Umbilical cord (tissue), 2 donors: ENCODE measurements at places on chromosomes 7 and 10. TPM values are rescaled to one million over a fixed set of nuclear protein-coding genes. Genes with fewer than 3 reads are reported as not detected.

The CCL24 gene
- total RNA-seq: not detected

The ATOH7 gene
- not detected for total RNA-seq

The RELN gene
- 1.2 TPM for total RNA-seq

The GOLGA7B gene
- 0.96 TPM for total RNA-seq

The TAS2R41 gene
- 2.6 TPM for total RNA-seq

The EBLN1 gene
- 3.6 TPM for total RNA-seq

The CHAT gene
- total RNA-seq: not detected

The TNS3 gene
- total RNA-seq: 73.9 TPM

The POLR2J3 gene
- 27.0 TPM for total RNA-seq

The CTTNBP2 gene
- 6.3 TPM for total RNA-seq

The OR6B1 gene
- total RNA-seq: 4.3 TPM

DNA sequence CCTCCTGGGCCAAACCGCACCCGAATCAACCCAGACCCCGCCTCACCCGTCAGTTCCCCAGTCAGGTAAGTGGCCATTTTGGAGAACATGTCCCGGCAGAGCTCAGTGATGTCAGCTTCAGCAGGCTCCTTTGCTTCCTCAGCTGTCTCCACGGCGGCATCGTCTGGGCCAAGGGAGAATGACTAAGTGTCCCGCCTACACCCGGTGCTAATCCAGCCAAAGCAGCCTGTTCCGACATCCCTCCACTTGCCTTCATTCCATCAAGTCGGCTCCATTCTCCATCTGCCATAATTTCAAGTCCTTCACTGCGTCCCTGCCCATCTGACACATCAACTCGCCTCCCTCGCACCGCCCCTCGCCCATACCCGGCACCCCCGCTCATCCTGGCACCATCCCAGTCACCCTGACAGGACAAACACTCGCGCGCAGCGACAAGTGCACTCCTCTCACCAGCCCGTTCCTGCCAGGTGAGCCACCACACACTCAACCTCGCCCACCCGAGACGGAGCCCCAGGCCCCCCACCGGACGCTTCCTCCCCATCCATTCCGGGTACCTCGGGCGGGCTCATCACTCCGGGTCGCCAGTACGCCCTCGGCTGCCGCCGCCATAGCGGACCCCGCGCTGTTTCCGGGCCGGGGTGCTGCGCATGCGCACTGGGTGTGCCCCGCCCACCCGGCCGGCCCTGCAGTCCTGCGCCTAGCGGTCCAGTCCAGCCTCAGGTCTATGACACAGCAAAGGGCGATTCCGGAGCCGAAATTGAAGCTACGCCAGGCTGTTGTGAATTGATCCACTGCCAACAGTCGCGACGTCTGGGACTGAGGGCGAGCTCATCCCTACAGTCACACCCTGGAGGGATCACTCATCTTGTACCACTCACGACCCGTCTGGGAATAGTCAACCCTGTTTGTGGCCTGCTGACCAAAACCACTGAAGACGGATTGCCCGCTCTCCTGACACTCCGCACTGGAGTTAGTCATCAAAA is at the start of gene BLOC1S2:
Gene BLOC1S2 (minus strand): TSS at position 630 of the 983 bp plus-strand sequence. CDS start 21 bp downstream, at position 609.
- DNase-seq: peak; percentile 88

DNA sequence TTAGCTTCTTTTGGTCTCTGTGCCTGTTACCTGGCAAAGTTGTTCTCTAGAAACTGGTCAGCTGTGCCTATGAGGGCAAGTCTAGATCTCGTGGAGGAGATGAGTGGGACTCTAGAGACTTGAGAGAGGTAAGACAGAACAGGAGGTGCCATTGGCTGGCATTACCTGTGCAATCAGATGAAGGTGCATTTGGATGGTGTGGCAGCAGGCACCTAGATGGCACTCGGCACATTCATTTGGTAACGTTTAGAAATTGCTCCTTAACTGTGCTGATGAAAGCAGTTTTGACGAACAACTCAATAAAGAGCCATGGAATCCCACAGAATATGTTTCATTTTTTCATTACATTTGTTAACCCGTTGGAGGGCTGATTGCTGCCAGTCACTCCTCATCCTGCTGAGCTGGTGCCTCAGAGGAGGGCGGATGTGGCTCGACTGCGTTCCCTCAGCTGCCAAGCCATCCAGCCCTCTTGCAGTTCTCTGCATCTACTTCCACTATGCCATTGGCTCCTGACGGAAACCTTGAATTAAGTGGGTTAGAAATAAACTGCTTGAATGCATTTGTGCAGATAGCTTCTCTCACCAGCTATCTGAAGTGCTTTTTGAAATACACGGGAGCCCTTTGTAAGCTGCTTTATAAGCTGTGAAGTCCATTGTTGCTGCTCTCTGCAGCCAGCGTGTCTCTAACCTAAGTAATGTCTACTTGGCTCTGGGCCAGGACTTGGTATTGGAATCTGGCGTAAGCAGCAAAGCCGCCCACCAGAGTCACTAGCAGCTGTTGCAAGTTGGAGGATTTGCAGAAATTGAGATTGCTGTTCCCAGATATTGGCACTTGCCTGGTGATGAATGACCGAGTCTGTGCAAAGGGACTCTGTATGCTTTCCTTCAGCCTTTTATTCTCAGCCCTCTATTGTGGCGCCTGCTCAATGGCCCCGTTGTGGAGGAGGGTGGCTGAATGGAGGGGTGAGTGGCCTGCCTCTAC is 87.4 kb downstream of the LRRC4 start:
- peak; percentile 68 for DNase-seq

DNA sequence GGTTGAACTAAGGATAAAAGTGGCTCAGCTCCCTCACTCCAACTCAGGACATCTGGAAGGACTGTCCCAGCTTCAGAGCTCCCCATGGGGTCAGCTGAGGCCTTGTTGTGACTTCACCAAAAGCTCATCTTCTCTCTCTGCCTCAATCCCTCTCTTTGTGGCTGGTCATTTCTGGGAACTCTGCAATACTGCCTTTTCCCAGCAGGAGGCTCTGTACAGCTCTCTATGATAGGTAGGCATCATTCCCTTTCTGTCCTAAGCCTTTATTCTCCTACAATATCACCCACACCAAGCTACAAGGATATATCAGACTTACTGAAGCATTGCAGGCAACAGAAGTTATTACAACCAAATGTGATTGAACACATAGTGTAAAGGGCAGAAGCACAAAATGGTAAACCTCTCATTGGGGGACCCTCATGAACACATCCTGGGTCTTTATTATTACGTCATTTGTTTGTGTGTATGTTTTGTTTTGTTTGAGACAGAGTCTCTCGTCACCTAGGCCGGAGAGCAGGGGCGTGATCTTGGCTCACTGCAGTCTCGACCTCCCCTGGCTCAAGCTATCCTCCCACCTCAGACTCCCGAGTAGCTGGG is 36.7 kb upstream of the PRPS1L1 start:
- no peak for DNase-seq

- DNase-seq: peak; percentile 77
These were observed 1.2 kb upstream of the PFKFB3 start for GRCh38 chr10:6201516-6201975.

DNA sequence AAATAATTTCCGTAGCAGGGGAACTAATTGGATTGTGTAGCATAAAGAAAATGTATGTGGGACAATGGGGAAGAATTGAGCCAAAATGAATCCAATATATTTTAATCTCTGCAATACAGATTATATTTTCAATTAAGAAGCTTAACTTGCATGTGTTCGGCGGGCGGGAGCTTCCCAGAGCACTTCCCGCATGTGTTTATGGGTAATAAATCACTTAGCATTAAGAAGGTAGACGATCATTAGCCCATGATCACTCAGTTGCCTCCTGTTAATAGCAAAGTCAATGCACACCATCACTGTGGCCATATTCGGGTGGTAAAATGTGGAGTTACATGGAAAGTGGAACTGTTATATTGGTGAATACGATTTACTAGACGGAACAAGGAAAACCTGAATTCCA is 122.9 kb upstream of the INSYN2A start:
- DNase-seq: no peak

DNA sequence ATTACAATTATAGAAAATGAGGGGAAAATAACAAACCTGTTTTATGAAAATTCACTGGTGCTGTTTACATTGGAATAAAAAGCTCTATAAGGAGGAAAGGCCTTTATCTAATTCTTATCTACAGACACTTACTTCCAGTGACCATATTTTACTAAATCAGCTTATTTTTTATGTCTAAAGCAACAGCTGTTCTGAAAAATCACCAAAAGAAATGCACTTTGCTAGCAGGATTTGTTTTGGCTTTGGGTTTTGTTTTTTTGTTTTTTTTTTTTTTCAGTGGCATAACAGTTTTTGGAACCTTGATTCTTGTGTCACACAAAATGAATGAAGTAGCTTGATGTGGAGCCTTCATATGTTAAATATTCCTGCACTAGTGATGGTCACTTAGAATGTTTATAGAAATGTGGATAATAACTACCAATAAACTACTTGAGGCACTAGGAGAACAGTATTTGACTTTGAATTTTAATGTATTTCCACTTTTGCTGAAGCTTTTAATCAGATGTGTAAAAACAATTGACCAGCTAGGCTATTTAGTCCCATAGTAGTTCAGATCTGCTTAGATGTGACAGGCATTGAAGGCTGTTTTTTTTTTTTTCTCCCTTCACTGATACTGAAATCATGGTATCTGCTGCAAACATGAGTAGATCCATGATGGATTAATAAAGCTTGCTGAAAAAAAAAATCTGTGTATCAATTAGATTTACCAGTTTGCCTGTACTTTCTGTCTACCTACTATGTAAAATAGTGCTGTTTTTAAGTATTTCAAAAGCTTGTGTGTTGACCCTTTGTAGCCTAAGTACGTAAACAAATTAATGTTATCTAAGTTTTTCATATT is 2.8 kb downstream of the ARL4A start:
- no peak for DNase-seq

DNA sequence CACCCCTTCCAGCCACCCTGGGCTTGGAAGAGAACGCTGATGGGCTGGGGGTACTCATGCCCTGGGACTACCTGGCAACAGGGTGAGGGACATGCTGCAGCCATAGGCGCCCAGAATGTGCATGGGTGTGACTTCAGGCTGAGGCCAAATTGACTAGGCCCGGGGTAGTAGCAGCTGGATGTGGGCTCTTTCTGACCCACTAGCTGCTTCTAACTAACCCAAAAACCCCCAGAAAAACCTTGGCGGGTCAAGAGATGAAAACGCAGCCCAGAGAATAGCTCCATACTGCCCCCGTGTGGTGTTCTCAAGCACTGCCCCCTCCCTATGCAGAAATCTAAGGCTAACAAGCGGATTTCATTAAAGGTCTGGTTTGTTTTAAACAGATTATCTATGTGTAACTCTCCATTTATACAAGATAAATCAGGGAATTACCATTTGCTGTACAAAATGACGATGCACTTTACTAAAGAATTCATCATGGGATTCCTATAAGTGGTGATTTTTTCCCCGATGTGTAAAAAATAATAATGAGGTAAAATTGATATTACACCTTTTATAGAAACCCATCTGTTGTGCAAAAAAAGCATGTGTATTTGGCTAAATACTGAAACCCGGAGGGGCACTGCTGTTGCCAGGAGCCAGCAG is 4.2 kb downstream of the SMARCD3 start:
- DNase-seq: peak; percentile 78

DNA sequence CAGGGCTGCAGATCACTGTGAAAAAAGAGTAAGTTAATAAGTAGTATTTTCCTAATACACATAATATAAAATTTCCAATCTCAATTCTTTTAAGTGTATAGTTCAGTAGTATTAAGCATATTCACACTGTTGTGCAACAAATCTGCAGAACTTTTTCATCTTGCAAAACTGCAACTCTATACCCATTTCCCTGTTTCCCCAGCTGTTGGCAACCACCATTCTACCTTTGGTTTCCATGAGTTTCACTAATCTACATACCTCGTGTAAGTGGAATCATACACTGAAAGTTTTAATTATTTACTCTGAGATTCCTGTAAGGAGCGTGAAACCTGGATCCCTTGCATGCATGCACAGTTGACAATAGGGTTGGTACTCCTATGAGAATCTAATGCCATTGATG is 155.4 kb downstream of the ZPBP start:
- DNase-seq: no peak

- no peak for DNase-seq
These were observed 88.3 kb upstream of the CHST15 start for GRCh38 chr10:124181656-124182055.

DNA sequence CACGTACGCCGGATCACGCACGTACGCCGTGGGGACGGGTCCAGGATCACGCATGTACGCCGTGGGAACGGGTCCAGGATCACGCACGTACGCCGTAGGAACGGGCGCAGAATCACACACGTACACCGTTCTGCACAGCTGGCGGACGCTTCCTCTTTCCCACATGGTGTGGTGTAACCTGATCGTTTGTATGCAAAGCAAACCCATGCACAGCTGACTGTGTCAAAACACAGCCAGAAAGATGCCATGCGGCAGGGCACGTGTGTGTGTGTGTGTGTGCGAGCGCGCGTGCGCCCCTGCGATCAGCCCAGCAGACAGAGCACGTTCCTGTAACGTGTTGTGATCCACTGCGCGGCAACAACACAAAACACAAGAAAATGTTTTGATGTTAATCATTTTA is 573.6 kb downstream of the DNAJB6 start:
- no peak for DNase-seq

GRCh38 chr7:98872328-98872924 is 2.6 kb upstream of the TMEM130 start:
- no peak for DNase-seq

DNA sequence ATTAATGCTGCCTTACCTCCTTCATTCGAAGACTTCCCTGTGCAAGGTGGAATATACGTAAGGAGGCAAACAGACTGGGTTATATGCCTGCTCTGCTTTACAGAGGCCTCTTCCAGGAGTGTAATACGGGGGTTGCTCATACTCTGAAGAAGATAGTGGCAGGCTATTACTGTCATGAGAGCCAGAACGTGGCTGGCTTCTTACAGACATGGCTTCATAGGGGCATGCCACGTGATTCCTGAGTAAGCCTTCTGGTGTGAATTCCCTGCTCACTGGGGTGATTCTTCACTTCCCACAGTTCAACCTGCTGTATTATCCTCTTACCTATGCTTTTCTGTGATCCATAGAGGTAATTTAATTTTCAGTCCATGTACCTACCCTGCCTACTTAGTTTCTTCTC is 141.8 kb downstream of the ST7 start:
- DNase-seq: no peak

DNA sequence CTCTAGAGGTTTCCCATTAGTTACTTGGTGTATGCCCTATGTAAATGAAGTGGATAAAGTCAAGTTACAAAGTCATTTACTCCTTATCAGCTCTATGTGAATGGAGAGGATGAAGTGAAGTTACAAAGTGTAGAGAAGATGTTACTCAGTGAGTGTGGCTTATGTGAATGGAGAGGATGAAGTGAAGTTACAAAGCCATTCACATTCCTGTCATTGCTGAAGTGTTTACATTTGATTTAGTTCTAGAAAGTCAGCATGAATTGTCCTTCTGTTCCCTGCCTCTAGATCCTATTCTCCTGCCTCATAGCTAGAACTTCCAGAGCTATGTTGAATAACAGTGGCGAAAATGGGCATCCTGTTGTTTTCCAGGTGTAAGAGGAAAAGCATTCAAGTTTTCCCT is 880.1 kb downstream of the DNAJB9 start:
- no peak for DNase-seq

- DNase-seq: peak; percentile 23
These were observed 39.9 kb upstream of the HECW1 start for GRCh38 chr7:43072530-43072929.

DNA sequence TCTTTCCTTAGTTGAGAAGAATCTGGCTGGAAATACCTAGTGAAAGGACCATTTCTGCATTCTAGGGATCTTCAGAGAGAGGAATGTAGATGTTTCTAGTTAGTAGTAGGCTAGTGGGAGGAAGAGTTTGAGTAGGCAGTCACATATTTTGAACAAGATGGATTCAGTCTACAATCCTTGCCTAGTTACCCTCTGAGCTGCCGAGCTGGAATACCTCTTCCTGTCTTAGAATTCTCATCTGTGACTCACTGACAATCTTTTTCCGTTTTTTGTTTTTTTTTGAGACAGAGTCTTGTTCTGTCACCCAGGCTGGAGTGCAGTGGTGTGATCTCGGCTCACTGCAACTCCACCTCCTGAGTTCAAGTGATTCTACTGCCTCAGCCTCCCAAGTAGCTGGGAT is 30.7 kb upstream of the PLPP4 start:
- no peak for DNase-seq
